OCI-LY7 (cell line): ENCODE measurements at places on chromosomes 3 and 15.

DNA sequence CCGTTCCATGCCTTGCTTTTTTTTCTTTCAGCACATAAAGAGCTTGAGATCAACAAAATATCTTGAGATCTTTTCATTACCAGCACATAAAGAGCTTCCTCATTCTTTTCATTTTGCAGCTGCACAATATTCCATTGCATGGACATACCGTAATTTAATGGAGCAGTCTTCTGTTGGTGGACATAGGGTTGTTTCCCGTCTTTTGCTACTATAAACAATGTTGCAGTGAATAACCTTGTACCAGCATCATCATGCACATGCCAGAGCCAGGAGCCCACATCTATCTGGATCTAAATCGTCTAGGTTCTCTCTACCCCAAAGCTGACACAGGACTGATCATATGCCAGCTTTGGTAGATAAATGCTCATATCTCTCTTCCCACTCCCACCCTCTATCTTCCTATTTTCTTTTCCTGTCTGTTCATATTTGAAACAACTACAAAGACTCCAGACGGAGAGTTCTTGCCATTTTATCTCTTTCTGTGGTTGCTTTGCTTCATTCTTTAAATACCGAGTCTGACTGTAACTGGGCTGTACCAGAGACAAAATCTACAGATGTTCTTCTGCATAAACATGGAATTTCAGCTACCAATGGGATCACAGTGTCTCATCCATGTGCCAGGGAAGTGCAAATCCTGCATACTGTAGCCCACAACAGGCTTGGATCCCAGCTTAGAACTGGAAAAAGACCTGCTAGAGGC is 47.1 kb upstream of the AKAP13 start:
- DNase-seq, result no peak

DNA sequence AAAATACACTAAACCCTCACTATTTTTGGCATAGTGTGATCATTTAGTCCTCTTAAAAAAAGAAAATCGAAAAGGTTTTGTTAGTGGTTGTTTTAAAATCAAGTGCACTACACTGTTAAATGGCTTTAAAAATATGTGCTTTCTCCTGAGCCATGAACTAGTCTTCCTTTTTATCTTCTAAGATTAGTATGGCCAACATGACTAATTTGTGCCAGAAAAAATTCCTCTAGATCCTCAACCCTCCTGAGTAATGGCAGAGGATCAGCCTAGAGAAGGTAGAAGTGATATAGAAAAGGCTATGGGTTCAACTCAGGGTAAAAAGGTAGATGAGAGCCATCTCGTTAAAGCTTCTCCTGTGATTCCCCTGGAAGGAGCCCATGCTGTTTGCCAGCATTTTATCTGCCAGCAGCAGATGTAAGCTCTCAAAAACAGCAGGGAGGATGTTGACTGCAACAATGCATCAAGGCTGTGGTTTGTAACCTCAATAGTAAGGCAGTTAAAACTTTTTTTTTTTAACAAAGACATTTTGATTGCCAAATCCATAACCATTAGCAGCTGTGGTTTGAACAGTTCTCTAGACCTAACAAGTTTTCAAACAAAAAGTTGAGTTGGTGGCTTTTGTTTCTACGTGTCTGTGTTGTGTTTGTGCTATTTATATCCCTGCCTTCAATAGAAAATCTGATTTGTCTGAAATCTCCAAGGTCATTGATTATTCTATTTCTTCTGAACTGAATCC is 30.2 kb upstream of the ZNF609 start:
- no peak for DNase-seq

GRCh38 chr15:49530092-49530491 is 90.5 kb downstream of the FAM227B start:
- no peak for DNase-seq

GRCh38 chr3:167209011-167209410 is 171.1 kb downstream of the ZBBX start:
- no peak for DNase-seq

GRCh38 chr3:70072180-70072579 is 72.6 kb downstream of the SAMMSON start:
- DNase-seq, result no peak

GRCh38 chr3:162019817-162020216 is 523.2 kb downstream of the OTOL1 start:
- no peak for DNase-seq

DNA sequence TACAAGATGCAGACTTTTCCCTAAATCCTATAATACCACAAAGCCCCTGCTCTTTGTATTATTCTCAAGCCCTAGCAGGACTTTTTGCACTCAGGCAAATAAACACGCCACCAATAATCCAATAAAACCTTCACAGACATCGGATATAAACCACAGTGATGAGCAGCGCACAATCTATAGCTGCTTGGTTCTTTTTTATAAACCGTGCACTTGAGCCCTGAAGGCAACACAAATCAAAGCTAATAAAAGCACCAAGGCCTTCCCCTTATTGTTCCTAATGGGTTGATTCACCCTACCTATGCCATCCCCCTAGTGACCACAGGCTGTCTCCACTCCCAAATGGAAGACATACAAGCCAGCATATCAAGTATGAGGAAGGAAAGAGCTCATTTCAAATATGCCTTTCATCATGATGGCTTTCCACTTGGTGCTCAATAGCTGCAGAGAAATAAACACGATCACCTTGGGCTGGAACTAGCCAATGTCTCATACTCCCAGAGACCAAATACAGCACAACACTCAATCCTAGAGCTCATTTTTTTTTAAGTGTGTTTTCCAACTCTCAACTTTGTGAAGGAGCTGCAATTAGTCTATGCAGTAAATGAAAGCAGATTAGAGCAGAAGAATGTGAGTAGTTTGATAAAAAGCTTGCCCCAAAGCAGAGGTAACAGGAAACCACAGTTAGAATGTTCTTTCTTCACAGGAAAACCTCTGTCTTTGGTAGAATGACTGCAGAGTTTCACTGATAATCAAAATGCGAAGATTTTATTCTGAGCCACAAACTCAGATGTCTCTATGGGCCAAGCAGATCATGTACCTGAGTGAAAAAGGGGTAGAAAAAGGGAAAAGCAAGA is 573.9 kb downstream of the AGBL1 start:
- no peak for DNase-seq

GRCh38 chr3:196016485-196016884 is 65.4 kb downstream of the TFRC start:
- DNase-seq, result no peak
